Activated T-helper 2 cell treated with anti-CD3 and anti-CD28 coated beads, Interferon-gamma antibody, Interleukin-2, Interleukin-4, amounts not matched to agents 10 μg/mL and 5 μg/mL and 100 μg/mL, durations not matched to agents 14 hours and 24 hours and 36 hours (primary cell): ENCODE measurements at places on chromosomes 5 and 9. TPM values are rescaled to one million over a fixed set of nuclear protein-coding genes. Genes with fewer than 3 reads are reported as not detected.
A peak's percentile ranks its signal among the peaks of the same experiment; 100 is the strongest.

DNA sequence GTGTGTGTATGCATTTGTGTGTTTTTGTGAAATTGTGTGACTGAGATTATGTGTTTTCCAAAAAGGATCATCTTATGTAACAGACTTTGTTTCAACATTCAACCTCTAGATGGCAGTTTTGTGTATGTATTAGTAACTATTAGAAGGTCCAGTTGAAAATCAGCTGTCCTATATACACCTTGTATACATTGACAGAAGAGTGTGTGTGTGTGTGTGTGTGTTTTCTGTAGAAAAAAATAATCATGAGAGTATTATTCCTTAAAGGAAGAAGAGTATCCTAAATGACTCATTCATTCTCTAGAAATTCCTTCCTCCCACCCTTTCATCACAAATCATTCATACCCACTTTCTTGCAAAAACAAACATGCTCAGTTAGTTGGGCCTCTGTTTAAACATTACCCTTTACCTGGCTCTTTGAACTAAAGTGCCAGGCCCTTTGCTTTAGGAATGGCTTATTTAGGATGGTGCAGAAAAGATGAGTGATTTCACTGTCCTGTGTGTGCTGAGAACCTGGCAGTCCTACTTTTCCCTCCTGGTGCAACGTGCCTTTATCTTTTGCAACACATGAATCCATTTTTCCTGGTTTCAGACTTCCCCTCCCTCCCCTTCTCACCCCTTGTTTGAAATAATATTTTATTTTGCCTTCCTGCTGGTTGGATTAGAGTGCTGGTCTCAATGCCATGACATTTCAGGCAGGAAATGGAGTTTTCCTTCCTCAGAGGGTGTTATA is 152.2 kb downstream of the ARHGAP26 start:
- no peak for DNase-seq

- no peak for DNase-seq
Observed at GRCh38 chr5:76529464-76530344, 93.5 kb downstream of the F2RL2 start.

DNA sequence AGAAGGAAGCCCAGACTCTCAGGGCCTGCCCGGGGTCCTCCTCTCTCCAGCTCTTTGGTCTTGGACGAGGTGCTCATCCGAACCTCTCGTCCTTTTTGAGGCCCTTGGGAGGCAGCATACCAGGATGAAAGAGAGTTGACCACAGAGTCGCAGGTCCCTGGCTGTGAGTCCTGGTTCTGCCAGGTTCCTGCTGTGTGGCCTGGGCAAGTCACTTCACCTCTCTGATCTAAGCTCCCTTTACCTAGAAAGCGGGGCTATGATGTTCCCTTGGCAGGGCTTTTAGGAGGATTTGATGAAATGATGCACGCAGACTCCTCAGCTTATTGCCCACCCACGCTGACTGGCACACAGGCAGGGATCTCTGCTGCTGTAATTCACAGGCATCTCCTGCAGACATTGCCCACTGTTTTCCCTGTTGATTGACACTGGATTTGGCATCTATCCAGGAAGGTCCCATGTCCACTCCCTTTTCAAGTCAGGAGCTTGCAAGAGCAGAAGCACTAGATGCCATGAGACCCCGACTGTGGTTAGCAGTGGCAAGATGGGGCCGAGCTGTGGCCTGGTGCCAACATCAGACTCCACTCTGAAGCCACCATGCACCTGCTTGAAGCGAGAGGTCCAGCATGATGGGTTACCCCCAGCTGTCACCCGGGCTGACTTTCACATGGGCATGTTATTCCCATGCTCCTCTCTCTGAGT is 71.5 kb downstream of the MACROH2A1 start:
- DNase-seq: no peak

- DNase-seq: no peak
Observed at GRCh38 chr9:116592970-116593369, 94.1 kb upstream of the TRIM32 start.

GRCh38 chr5:61653807-61654580 is 321.9 kb downstream of the ZSWIM6 start:
- DNase-seq: no peak

IFNA2 gene
- total RNA-seq: not detected in 2 replicates

- no peak for DNase-seq
Observed at GRCh38 chr5:171706736-171707441, 78.7 kb upstream of the SMIM23 start.

- DNase-seq: no peak
Observed at GRCh38 chr9:98778251-98778650, 18.1 kb downstream of the ANKS6 start.

CNTNAP3 gene
- total RNA-seq: not detected in 2 replicates

ORM1 gene
- not detected in 2 replicates for total RNA-seq

PDCD1LG2 gene
- 1.7 and 2.0 TPM in 2 replicates for total RNA-seq

STOML2 gene
- total RNA-seq: 211 and 214 TPM in 2 replicates

DNA sequence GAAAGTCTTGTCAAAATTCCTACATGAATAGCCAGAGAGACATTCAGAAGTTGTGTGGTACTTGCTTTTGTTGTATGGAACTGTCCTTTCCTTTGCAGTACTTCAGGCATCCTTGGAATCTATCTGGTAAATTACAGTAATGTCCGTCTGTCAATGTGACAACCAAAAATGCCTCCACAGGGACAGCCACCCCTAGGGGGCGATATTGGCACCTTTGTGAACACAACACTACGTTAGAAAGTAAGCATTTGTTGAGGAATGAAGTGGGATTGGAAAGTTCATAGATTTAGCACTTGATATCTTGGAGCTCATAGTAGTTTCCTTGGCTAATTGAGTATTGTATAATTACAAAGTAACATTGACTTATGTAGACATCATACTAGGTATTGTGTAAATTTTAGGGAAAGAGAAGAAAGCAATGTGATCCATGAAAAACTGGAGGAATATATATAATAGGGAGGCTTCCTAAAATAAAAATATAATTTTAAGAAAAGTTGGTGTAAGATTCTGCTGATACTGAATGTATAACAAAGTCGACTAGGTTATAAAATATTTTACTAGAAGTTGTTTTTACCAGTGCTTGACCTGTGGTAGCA is 32.7 kb downstream of the TMEFF1 start:
- DNase-seq: peak; percentile 42

LCN9 gene
- not detected in 2 replicates for total RNA-seq

GRCh38 chr5:54309691-54310432 is 511 bp downstream of the ARL15 start:
- DNase-seq: peak; percentile 19

TICAM2 gene
- 0.85 TPM in 1 of 2 replicates, not detected in the other for total RNA-seq

DNA sequence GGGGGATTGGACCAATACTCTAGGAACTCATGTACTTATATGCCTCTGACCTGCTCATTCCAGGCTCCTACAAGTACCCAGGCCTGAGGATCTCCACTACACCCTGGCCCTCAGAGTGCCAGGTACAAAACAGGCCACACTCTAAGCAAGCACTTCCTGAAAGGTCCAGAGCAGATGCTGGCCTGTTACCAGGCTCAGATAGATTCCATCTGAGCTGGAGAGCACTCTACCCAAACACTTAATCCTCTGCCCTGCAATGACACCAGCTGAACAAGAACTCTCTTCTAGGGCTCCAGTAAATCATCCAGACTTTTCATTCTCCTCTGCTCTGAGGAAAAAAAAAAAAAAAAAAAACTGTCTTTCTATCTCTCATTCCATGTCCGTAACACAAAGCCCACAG is 2.9 kb downstream of the P4HA2 start:
- DNase-seq: no peak

DNA sequence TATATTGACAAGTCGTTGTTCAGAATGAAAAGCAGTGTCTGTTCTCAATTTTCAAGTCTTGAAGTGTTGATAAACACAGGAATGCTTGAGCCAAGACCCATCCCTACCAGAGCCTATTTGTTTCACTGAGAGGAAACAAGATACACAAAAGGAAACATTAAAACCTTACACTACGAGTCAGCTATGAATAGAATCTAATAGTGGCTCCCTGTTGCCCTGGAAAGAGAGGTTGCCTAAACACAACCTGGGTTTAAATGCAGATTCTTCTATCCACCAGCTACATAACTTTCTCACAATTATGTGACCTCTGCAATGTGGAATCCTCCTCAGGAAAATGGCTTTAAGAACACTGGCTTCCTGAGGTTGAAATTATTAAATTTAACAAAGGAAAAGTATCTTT is 29.1 kb upstream of the BNC2 start:
- DNase-seq: no peak

HTR1A gene
- total RNA-seq: not detected in 2 replicates

GRCh38 chr5:67267512-67268216 is 71.1 kb upstream of the CD180 start:
- no peak for DNase-seq
